ENCODE measurements at places on chromosomes 2 and 18.
A peak's percentile ranks its signal among the peaks of the same experiment; 100 is the strongest.

- no peak for DNase-seq
These were observed 56.6 kb upstream of the SETBP1 start for GRCh38 chr18:44624052-44624451.

DNA sequence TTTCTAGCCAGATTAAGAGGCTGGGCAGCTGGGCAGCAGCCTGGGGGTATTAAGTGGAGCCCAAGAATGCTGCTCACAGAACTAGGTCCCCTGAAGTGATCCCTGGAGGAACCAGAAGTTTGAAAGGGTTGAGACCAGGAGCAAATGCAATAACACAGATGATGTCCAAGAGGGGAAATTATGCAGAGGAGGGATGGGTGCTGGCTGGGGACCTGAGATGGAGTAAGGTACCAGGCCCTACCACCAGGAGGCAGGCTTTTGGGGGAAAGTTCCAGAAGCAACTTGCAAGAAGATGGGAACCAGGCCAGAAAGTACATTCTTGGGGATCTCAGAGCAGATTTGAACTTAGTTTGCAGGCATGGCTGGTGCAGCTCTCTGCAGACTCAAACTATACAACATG lies 175.1 kb downstream of the NCK2 start:
- DNase-seq: no peak

- DNase-seq: no peak
These were observed 30.0 kb upstream of the MBP start for GRCh38 chr18:77162580-77162979.

- DNase-seq: peak; percentile 91
These were observed 120.8 kb downstream of the GAREM1 start for GRCh38 chr18:32349728-32350395.

GRCh38 chr18:63162271-63163014 lies 157.1 kb downstream of the BCL2 start:
- DNase-seq: no peak

- no peak for DNase-seq
These were observed 526.3 kb upstream of the LRRTM1 start for GRCh38 chr2:80830891-80831290.

DNA sequence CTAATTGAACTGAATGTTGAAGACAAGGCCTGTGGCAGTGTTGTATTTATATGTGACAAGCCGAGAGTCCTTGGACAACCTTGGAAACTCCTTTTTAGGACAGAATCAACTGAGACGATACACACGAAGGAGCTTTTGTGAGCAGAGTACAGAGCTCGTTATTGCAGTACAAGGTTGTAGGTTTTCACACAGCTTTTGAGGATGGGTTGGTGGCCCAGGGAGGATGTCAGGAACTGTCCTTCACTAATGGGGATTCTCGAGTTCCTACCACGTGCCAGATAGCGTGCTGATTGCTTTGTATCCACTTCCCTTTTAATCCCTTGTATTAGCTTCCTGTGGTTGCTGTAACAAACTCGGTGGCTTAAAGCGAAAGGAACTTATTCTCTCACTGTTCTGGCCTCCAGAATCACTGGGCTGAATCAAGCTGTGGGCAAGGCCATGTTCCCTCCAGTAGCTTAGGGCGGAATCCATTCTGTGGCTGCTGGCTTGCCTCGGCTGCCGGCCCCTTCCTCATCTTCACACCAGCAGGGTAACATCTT lies 20.2 kb downstream of the INPP4A start:
- no peak for DNase-seq

GRCh38 chr2:151946250-151946884 lies 118.1 kb upstream of the ARL5A start:
- DNase-seq: no peak

GRCh38 chr2:8531481-8531880 lies 150.4 kb upstream of the ID2 start:
- DNase-seq: no peak

- DNase-seq: no peak
These were observed 91.6 kb upstream of the ARL5A start for GRCh38 chr2:151919786-151920185.

DNA sequence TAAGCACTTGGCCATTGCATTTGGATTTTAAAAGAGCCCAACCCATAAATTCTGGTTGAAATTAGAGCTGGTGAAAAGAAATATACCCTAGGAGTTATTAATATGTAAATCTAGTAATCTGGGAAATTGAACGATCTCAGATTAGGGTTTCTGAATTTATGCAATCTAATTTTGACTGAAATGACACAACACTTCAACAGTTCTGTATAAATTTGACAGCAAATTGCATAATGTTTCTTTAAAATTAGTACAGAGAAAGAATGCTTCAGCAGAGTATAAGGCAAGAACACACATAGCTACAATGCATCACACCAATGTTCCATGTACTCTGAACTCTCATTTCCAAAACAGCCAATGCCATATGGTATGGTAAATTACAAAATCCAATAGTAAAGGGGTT lies 201.5 kb upstream of the ITGA4 start:
- DNase-seq: no peak

DNA sequence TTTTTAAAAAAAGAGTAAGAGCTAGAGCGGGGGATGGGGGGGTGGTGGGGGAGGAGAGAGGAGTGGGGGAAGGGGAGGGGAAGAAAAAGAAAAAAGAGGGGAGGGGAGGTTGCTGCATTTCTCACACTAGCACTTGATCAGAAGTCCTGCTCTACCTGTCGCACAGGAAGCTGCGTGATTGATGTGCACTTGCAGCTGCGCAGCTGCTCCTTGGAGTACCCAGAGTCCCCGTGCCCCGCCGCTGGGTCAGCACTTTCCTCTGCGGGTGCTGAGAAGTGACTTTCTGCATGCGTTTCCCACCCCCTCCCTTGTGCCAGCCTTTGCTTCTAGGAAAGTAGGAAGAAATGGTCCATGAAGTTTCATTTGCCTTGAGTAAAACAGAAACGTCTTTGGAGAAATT lies 297.3 kb downstream of the ETAA1 start:
- DNase-seq: no peak

GRCh38 chr18:61334951-61335683 lies 1.9 kb downstream of the CDH20 start:
- DNase-seq: no peak

GRCh38 chr2:71685941-71686611 lies 232.7 kb downstream of the DYSF start:
- no peak for DNase-seq
